CD4-positive, alpha-beta T cell treated with Interleukin-10 for 1 hour (primary cell): ENCODE measurements at places on chromosomes 3 and 15.

- DNase-seq: no peak
Measured at GRCh38 chr3:190692256-190692655, 170.2 kb downstream of the GMNC start.

GRCh38 chr3:39177708-39178332 is 14.6 kb downstream of the XIRP1 start:
- DNase-seq: peak; percentile 87

- peak; percentile 81 for DNase-seq
Measured at GRCh38 chr3:141412087-141412935, 44.0 kb downstream of the ZBTB38 start.

- no peak for DNase-seq
Measured at GRCh38 chr3:185460719-185461350, 38.0 kb downstream of the TMEM41A start.

GRCh38 chr3:168250415-168250861 is 154.7 kb upstream of the GOLIM4 start:
- DNase-seq: no peak

GRCh38 chr3:176655404-176656094 is 541.7 kb downstream of the TBL1XR1 start:
- no peak for DNase-seq

DNA sequence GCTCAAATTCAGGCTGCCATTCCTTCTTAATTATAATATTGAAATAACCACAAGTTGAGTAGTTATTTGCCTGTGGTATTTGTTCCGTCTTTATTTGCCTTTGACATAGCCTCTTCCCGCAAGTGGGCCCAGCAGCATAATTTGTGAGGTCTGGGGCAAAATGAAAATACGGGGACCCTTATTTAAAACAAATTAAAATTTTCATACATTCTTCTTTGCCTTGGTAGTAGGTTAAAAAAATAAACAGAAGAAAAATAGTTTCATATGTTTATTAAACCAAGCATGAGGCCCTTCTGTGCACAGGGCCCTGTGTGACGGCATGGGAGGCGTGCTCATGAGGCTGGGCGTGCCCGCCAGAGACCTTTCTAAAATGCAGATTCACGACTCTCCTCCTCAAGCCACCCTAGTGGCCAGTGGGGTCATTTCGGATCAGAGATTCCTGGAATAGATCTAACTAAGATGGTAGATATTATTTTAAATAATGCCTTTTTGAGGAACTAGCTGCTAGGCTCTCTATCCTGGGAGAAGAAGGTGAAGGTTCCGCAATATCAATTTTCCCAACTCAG is 35.4 kb downstream of the MASP1 start:
- no peak for DNase-seq

DNA sequence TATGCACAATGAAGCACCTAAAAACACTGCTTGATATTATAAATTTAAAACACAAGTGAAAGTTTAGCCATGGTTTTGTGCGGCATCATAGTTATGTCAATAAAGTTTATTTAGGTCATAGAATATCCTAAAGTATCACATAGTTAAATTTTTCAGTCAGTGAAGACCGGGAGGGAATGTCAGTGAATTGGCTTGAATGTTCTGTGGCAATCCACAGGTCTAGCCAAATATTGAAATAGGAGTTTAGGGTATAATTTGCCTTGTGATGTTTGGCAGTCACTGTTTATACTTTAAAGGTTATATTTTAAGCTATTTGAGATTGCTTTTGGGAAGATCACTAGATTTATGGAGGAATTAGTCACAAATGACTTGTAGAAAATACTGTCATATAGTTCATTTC is 79.7 kb upstream of the FLNB start:
- DNase-seq: no peak

DNA sequence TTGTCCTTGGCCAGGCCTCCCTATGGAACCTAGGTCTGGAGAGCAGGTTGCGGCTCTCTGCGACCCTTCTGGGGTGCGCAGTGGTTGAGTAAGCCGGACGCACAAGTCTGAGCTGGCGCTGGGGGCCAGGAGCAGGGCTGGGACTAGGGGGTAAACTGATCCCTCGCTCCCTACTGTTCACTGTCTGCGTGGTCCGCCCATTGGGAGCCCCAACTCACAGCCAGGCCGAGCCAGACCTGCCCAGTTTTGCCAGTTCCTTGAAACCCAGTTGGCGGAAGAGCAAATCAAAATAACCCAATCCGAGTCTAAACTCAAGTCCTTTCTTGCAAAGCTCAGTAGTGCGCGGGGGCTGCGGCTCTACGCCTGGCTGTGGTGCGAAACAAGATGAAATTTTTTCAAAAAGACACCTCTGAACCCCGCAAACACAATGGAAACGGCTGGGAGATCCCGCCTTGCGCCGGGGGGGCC is 17.5 kb downstream of the RGMA start:
- DNase-seq: no peak

DNA sequence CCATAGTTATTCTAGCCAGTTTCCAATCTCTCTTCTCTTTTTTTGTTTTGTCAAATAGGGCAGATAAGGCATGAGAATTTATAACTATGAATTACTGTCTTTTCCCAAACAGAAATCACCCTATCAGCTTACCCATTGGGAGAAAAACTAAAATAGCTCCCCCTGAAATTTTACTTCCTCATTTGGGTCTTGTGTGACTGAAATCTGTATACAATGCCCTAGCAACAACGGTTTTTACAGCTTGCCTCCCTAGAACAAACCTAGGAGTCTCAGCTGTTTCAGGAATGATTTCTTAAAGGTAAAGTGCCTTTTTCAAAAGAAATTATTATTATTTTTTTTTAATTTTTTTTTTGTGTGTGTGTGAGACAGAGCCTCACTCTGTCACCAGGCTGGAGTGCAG is 56.8 kb downstream of the CD86 start:
- DNase-seq: no peak

DNA sequence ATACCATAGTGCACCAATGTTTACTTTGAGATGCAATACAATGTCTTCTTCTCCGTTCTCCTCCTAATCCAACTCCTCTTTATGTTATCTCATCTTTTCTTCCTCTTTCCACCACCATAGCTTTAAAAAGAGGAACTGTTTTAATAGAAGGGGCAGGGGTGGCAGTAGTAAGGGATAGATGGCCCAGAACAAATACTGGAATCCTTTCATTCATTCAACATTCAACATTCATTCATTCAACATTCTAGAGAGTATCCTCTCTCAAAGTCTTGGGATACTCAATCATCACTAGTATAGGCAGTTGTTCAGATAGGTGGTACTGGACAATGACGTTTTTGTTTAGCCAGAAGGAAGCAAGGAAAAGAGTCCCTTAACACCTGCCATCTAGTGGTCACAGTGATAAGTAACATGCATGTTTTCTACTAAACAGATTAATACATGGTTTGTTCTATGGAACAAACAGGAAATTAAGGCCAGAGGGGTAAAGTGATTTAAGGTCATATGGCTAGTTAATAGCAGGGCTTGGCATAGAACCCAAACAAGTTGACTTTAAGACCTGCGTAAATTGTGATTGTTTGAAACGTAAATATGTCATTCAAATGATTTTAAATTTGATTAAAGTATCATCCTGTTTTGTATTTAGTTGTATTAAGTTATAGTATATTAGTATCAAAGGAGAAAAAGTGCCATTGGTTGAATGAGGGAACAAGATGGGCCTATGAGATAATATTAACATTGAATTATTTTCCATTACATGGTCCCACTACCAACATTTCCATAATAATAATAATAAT is 26.9 kb upstream of the EHHADH start:
- peak; percentile 40 for DNase-seq

DNA sequence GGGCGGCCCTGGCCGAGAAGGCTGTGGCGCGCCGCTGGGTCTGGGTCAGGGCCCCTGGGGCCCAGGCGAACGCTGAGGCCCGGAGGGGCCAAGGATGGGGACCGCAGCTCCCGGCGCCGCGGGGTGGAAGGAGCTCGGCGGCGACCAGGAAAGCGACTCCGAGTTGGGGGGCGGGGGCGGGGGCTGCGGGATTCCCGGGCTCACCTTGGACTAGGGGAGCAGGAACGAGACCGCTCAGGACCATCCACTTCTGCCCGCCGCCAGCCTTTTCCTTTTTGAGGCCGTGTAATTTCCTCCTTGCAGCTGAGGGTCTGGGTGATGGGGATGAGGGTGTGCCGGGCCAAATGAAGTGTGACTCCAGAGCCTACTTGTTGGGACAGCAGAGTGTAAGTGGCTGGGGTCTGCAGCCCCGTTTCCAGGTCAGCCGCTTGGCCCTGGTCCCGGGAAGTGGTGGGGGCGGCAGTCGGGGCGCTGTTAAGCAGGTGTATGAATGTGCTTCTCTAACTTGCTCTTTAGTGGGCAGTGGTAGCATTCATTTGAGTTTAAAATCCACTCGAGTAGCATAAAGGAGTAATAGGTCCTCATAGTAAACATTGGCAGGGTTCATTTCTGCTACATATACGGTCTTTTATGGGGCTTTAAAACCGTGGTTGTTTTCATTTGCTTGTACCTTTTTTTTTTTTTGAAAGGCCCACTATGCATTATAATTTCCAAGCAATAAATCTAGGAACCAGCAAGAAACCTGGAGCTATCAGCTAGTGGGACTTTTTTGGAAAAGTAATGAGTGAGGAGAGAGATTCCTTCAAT is 717 bp downstream of the PXK start:
- DNase-seq: peak; percentile 36

DNA sequence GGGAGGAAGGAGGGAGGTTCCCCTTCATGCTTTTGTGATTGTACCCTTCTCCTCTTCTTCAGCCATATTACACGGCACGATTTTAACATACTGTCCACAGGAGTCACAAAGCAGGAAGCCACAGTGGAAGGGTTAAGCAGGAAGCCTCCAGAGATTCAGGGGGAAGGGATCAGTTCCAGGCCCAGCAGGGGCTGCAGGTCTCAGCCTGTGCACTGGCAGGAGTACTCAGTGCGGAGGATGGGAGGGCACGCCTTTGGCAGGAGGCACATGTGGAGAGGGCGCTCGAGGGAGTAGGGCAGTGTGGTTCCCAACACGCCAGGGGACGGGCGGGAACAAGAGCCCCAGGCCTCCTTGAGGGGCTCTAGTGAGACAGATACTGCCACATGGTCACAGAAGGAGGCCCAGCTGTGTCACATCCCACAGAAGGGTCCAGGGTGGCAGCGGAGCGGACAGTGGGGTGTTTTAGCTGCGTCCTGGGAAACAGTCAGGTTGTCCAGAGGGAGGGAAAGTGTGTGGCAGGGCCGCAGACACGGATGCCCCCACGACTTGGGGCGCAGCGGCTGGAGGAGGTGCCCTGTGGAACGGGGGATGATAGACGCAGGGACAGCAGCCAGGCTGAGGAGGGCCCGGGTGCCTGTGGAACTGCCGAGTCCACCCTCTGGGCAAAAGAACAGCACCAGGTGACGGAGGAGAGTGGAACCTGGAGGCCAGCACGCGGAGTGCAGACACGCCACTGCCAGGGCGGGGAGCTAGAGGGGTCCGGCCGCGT is 77.5 kb downstream of the CHSY1 start:
- DNase-seq: no peak

DNA sequence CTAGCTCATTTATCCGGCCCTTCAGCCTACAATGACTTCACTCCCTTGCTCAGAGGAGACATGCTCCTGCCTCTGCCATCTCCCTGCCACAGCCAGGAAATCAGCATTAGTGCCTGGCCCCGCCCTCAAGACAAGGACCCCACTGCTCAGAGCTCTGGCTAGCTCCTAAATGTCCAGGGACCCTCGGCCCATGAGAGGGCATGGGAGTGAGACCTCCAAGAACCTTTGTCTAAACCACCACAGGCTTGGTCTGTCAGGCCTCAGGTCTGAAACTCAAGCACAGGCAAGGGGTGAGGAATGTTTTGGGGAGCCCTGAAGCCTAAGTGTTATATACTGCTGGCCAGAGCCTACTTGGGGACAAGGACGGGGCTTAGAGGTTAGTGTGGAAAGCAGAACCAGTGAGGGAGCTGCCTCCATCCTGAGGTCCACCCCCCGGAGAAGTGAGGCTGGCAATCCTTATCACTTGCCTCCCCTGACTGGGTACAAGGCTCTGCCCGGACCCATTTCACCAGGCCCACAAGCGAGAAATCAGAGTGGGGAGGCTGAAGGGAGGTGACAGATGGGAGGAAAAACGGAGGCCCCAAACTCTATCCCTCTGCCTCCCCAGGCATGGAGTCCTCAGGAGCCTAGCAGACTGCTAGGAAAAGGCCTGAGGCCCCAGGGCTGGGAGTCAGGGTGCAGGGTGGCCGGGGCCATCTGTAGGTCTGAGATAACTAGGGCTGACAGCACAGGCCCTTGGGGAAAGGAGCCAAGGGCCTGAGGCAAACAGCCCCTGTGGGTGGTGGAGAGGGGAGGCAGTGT is 18.8 kb downstream of the SHF start:
- DNase-seq: no peak

DNA sequence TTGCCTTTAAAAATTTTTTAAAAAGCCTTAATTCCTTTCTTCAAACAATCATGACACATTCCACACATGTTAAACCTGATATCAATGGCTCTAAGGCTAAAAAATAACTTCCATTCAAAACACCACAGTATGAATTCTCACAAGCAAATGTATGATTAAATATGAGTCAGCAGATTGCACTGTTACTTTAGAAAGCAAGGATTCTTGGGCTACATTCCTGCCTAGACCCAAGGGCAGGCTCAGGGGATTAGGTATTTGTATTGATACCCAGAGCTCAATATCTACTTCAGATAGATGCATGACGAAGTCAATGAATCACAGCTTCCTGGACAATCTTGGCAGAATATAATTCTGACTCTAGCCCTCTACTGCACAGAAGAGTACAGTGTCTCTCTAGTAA is 65.7 kb downstream of the RARB start:
- DNase-seq: no peak

GRCh38 chr3:121835465-121835801 is 424 bp downstream of the EAF2 start:
- DNase-seq: peak; percentile 40

GRCh38 chr3:60056404-60056803 is 1006.6 kb upstream of the CFAP20DC start:
- DNase-seq: no peak

- DNase-seq: no peak
Measured at GRCh38 chr3:55471522-55472280, 15.4 kb downstream of the WNT5A start.

DNA sequence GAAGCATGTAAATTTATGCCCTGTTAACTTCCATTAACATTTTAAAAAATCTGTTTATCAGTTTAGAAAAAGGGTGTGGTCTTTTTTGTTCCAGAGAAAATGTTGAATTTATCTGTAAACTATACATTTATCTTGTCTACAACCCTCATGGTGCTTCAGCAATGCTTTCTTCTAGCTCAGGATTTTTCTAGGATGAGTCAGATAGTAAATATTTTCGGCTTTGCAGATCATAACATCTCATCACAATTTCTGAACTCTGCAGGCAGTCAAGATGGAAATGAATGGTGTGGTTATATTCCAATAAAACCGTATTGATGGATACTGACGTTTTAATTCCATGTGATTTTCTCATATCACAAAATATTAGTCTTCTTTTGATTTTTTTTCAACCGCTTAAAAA is 70.5 kb upstream of the FOXB1 start:
- no peak for DNase-seq

- no peak for DNase-seq
Measured at GRCh38 chr3:50470658-50471057, 32.8 kb downstream of the CACNA2D2 start.

GRCh38 chr15:93029214-93029835 is 59.7 kb downstream of the RGMA start:
- DNase-seq: no peak
